ENCODE measurements at places on chromosomes 3 and 15.
A peak's percentile ranks its signal among the peaks of the same experiment; 100 is the strongest.

DNA sequence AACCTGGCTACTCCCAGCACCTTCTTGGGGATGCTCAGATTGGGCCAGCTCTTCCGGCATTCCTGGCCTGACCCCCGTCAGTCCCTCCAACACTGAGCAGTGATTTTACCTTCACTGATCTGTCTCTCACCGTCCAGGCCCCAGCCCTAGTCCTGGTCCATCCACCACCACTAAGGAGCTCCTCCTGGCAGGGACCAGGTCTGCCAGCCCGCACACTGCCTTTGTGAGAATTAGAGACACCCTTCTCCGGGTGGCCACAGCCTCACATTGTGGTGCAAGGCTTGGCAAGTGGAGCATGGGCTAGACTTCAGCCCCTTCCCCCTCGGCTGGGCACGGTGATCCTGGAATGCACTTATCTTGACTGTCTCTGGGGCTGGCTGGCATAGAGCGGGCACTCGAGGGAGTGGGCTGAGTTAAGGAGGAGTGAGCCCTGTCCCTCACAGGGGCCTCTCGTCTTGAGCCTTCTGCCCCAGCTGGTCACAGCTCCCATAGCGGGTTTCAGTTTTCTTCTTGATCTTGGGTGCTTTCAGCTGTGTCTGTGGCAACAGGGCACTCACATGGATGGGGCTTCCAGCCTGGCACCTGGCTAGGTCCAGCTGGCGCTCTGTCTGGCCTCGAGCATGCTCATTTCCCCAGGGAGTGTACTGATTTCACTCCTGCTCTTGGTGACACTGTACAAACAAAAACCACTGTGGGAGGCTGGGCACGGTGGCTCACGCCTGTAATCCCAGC, 53.9 kb downstream of the LINGO1 start:
- no peak overlapping the region for H3K4me3 ChIP-seq
- H3K27ac ChIP-seq: no peak overlapping the region
- no peak for DNase-seq
- H3K36me3 ChIP-seq: no peaks in the 10 kb centered on the region

DNA sequence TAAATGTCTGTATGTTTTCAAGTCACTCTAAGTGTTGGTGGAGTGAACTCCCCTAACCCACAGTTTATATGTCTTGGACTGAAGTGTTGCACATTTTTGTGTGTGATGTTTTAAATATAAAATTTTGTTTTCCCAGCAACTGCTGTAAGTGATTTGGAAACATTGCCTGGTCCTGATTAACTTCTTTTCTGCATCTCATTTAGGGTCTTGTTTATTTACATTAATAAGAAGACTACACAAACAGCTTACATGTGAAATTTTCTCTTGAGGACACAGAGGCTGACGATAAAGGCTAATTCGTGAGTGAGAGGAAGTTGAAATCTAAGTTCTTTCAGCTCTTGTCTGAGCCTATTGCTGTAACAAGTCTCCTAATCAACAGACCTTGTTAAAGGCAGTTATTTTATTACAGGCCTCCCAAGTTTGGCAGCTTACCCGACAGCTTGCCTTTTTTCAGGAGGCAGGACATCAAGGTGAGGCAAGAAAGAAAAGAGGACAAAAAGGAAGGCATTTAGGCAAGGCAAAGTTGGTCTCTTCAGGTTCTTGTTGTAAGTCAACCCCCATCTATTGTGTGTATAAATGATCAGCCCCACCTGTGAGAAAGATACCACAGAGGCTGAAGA, 177.7 kb upstream of the NR2E3 start:
- no peak for DNase-seq
- no peak overlapping the region for H3K27ac ChIP-seq
- H3K36me3 ChIP-seq: no peaks in the 10 kb centered on the region
- no peaks in the 10 kb centered on the region for H3K4me1 ChIP-seq
- H3K4me3 ChIP-seq: no peak overlapping the region
- H3K27me3 ChIP-seq: peaks cover 2% of the 10 kb centered on the region

DNA sequence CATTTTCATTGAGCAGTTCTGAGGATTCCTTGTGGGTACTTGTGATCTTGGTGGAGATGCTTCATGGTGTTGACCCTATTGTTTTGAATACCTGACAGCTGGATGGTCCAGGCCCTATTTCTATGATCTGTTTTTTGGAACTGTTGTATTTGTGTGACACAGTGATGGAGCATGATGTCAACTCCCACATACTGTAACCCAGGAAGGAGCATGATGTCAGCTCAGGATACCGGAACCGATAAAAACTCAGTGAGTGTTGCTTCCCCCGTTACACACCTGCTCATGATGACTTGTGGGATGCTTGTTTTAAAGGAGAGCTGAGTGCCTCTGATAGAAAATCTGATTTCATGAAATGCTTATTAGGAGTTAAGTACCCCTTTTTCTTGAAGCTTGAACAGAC, 45.1 kb downstream of the ZBTB38 start:
- H3K4me1 ChIP-seq: peaks cover 63% of the 10 kb centered on the region
- H3K27ac ChIP-seq: peak overlapping the region; percentile 99
- H3K36me3 ChIP-seq: peaks cover 21% of the 10 kb centered on the region
- H3K27me3 ChIP-seq: peaks cover 2% of the 10 kb centered on the region
- DNase-seq: no peak

- no peak overlapping the region for H3K27ac ChIP-seq
- no peaks in the 10 kb centered on the region for H3K4me1 ChIP-seq
- H3K4me3 ChIP-seq: no peak overlapping the region
These were observed 62.3 kb downstream of the CEP152 start for GRCh38 chr15:48748535-48748934.

- H3K27me3 ChIP-seq: peaks cover 4% of the 10 kb centered on the region
- no peaks in the 10 kb centered on the region for H3K4me1 ChIP-seq
- no peak overlapping the region for H3K4me3 ChIP-seq
- H3K36me3 ChIP-seq: peaks cover 6% of the 10 kb centered on the region
- DNase-seq: no peak
These were observed 166.8 kb upstream of the LRTM1 start for GRCh38 chr3:55094676-55095075.

- H3K4me1 ChIP-seq: peaks cover 59% of the 10 kb centered on the region
- peaks cover 28% of the 10 kb centered on the region for H3K27me3 ChIP-seq
- no peak overlapping the region for H3K27ac ChIP-seq
- no peak overlapping the region for H3K4me3 ChIP-seq
These were observed 56.4 kb downstream of the SPTSSB start for GRCh38 chr3:161314836-161315395.

DNA sequence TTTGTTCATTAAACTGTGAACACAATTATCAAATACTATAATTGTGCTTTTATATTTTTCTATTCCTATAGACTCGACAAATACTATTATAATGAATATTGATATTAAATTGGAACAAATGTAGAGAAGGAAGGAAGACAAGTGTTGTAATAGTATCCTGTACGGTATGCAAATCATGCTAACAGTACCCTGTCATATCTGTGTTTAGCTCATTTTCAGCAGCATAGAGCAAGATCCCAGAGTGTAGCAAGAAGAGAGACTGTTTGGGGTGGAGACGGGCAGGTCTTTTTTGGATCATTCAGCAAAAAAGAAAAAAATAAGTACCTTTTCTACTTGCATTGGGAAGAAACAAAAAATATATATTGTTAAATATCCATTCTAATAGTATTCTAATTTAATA, 224.1 kb downstream of the TPRG1 start:
- no peaks in the 10 kb centered on the region for H3K27me3 ChIP-seq
- H3K4me3 ChIP-seq: no peak overlapping the region
- no peaks in the 10 kb centered on the region for H3K4me1 ChIP-seq
- DNase-seq: no peak

DNA sequence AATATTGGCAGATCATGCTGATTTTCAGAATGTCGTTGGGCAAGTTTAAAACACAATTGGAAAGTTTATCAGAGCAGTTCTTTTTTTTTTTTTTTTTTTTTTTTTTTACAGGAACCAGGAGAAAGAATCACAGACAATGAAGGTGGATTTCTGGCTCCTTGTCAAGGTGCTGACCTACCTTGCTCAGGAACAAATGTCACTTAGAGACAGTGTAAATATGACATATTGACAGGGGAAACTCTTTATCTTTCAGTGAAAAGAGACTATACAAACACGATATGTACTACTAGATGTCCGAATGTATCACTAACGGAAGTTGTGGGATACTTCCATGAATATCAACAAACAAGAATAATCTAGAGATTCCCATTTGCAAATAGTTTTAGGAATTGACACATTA, 237.3 kb downstream of the FMN1 start:
- H3K4me1 ChIP-seq: no peaks in the 10 kb centered on the region
- H3K36me3 ChIP-seq: no peaks in the 10 kb centered on the region
- H3K27ac ChIP-seq: no peak overlapping the region
- H3K4me3 ChIP-seq: no peak overlapping the region
- DNase-seq: no peak

- no peak overlapping the region for H3K27ac ChIP-seq
- no peaks in the 10 kb centered on the region for H3K4me1 ChIP-seq
- DNase-seq: no peak
- H3K27me3 ChIP-seq: peaks cover 4% of the 10 kb centered on the region
- H3K4me3 ChIP-seq: no peak overlapping the region
- H3K36me3 ChIP-seq: no peaks in the 10 kb centered on the region
These were observed 91.6 kb upstream of the TRIM42 start for GRCh38 chr3:140586311-140586710.

DNA sequence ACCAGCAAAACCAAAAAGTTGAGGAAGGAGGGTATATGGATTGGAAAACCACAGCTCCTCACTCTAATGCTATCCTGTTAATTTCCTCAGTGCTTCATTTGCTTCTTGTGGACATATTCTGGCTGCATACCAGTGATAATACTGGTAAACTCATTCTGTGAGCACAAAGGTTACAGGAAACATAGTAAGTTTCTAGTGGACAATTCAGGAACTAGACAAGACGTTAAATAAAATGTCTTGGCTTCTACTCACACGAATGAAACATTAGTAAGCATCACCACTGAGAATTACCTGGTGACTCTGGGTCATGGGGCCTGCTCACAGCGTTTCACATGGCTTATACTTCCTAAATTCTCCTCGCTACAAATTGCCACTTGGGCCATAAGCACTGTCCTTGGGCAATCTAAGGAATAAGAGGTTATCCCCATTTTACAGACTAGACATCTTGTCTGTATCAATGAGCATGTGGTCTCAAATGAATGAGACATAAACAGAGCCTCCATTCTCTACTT, 20.1 kb upstream of the PPIB start:
- peaks cover 30% of the 10 kb centered on the region for H3K36me3 ChIP-seq
- no peaks in the 10 kb centered on the region for H3K4me1 ChIP-seq
- DNase-seq: no peak
- no peaks in the 10 kb centered on the region for H3K27me3 ChIP-seq

GRCh38 chr3:146128179-146128578, 32.8 kb downstream of the PLOD2 start:
- H3K27me3 ChIP-seq: peaks cover 1% of the 10 kb centered on the region
- H3K4me3 ChIP-seq: no peak overlapping the region
- H3K4me1 ChIP-seq: no peaks in the 10 kb centered on the region
- DNase-seq: no peak
- no peak overlapping the region for H3K27ac ChIP-seq

GRCh38 chr15:82262422-82263026, at the start of the genes EFL1 and SAXO2:
EFL1 (minus strand) TSS chr15:82262734; CDS start chr15:82261778, 956 bp downstream.
SAXO2 (plus strand) TSS chr15:82262818; CDS start chr15:82262880, 62 bp downstream.
- peaks cover 9% of the 10 kb centered on the region for H3K36me3 ChIP-seq
- H3K4me1 ChIP-seq: peaks cover 24% of the 10 kb centered on the region
- H3K4me3 ChIP-seq: peak within 1 kb of the TSS; percentile 91

GRCh38 chr3:58502872-58503271, 11.0 kb downstream of the KCTD6 start:
- H3K36me3 ChIP-seq: peaks cover 15% of the 10 kb centered on the region
- H3K27ac ChIP-seq: no peak overlapping the region
- no peaks in the 10 kb centered on the region for H3K27me3 ChIP-seq
- H3K4me3 ChIP-seq: no peak overlapping the region
- H3K4me1 ChIP-seq: peaks cover 17% of the 10 kb centered on the region

DNA sequence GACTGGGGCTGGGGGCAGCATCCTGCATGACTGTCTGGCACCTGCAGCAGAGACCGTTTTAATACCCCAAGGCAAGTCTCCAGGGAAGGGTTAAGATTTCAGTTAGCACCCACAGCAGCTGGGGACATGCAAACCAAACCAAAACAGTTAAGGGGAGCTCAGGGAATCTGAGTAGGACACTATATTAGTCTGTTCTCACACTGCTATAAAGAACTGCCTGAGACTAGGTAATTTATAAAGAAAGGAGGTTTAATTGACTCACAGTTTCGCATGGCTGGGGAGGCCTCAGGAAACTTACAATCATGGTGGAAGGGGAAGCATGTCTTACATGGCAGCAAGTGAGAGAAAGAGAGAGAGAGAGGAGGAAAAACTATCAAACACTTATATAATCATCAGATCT, 25.3 kb downstream of the GALNT15 start:
- no peaks in the 10 kb centered on the region for H3K36me3 ChIP-seq
- H3K27ac ChIP-seq: no peak overlapping the region
- H3K4me3 ChIP-seq: no peak overlapping the region

DNA sequence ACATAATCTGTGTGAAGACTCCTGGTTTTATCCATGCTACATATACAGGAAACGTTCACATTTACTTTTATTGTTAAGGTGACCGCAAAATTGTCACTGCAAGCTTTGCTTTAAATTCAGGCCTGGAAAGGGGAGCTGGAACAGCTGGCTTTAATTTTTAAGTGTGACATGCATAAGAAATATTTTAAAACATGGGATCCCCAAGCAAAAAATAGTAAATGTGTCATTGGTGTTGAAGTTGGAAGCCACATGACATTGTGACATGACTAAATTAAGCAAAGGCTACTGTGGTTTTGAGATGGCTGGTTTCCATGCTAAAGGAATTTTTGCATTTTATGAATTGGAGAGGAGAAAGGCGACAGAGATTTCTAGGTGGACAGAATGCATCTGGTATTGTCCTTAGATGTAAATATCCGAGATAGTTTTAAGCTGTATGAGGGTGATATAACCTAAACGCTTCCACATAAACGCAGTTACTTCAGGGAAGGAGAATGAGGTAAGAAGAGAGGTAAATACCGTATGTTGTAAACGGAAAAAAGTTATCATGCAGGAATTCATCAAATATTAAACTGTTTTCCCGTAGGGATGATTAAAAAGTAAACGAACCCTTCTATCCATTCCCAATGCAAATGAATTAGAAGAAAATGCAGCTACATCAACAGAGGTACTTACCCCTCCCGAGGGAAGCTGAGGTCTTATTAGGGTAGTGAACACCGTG, 927 bp upstream of the FYTTD1 start:
- H3K4me3 ChIP-seq: peak overlapping the region; percentile 98
- H3K27ac ChIP-seq: peak overlapping the region; percentile 96
- peaks cover 10% of the 10 kb centered on the region for H3K27me3 ChIP-seq

GRCh38 chr3:72482589-72483321, 365.5 kb downstream of the SHQ1 start:
- peaks cover 24% of the 10 kb centered on the region for H3K4me1 ChIP-seq
- H3K27me3 ChIP-seq: no peaks in the 10 kb centered on the region
- H3K4me3 ChIP-seq: peak overlapping the region; percentile 83
- no peaks in the 10 kb centered on the region for H3K36me3 ChIP-seq

GRCh38 chr15:57861034-57861638, 154.6 kb downstream of the POLR2M start:
- peaks cover 9% of the 10 kb centered on the region for H3K27me3 ChIP-seq
- H3K36me3 ChIP-seq: no peaks in the 10 kb centered on the region
- H3K27ac ChIP-seq: no peak overlapping the region
- no peaks in the 10 kb centered on the region for H3K4me1 ChIP-seq

- no peak overlapping the region for H3K27ac ChIP-seq
- no peak overlapping the region for H3K4me3 ChIP-seq
- no peaks in the 10 kb centered on the region for H3K27me3 ChIP-seq
- peaks cover 5% of the 10 kb centered on the region for H3K4me1 ChIP-seq
- DNase-seq: no peak
- peaks cover 39% of the 10 kb centered on the region for H3K36me3 ChIP-seq
These were observed 32.5 kb upstream of the GP5 start for GRCh38 chr3:194431554-194431953.

GRCh38 chr15:41806291-41807181, 21.4 kb upstream of the JMJD7 start:
- H3K4me3 ChIP-seq: no peak overlapping the region
- H3K27ac ChIP-seq: no peak overlapping the region
- DNase-seq: no peak
- H3K36me3 ChIP-seq: no peaks in the 10 kb centered on the region

- H3K27ac ChIP-seq: no peak overlapping the region
- no peak overlapping the region for H3K4me3 ChIP-seq
- DNase-seq: no peak
These were observed 284.5 kb upstream of the DCBLD2 start for GRCh38 chr3:99186016-99186415.

Data from immature natural killer cell (primary cell).